ENCODE measurements at places on chromosomes 13 and 19.

- no peak for DNase-seq
These were observed at the start of gene IGFLR1 for GRCh38 chr19:35742121-35742724. TSS of gene IGFLR1 (minus strand) at chr19:35742452. CDS start at chr19:35741180, 1,272 bp downstream.

- no peak for DNase-seq
These were observed 112.3 kb downstream of the SLC7A1 start for GRCh38 chr13:29483211-29483610.

DNA sequence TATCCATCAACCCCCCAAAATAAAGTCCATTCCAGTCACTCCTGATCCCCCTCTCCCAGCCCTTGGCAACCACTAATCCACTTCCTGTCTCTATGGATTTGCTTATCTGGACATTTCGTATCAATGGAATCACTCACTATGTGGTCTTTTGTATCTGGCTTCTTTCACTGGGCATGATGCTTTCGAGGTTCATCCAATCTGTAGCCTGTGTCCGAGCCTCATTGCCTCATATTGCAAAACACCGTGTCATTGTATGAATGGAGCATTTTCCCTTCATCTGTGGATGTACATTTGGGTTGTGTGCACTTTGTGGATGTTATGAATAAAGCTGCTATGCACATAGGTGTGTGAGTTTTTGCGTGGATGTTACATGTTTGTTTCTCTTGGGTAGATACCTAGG is 1.4 kb upstream of the FZR1 start:
- DNase-seq = no peak

DNA sequence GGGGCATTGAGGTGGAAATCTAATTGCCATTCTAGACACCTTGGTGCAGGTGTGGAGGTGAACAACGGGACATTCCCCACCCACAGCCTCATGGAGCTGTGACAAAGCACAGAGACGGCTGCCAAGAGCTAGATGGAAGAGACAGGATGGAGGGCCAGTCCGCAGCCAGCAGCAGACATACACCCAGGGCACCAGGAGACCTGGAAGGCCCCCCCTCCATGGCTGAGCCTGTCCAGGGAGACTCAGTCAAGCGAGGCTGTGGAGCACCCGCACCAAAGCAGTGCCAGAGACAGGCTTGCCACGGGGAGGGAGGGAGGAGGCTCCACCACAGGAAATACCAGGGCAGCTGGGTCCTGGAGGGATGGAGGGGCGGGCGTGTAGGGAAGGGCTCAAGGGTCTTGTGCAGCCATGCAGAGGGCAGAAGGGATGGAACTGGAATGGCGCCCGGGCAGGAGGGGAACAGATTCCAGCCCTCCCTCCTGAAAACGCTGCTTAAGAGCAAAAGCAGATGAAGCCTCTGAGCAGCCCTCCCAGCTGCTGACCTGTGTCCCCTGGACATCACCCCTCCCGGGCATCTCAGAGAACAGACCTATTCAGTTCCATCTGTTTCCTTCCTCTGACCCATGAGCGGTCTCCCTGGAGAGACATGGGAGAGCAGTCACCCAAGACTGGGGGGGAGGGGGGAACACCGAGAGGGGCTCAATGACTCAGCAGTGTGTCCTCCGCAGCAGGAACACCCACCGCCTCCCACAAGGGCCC is 14.4 kb downstream of the EPS15L1 start:
- DNase-seq = peak; percentile 47

- DNase-seq = no peak
These were observed 83.0 kb upstream of the UBL3 start for GRCh38 chr13:29933401-29933800.

DNA sequence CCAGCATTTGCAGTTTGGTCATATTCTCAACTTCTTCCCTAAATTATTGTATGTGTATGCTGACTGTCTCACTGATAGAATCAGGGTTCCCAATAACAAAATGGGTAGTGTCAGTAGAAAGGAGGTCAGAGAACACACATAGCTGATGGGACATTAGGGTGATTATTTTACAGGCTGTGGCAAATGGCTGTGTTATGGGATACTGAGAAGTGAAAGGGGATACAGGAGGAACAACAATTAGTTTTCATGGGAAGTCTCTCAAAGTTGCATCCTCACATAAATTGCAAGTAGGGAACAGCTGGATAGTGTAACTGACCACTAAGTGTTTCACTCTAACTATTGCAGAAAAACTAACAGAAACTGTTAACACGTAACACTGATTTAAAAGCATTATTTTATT is 1199.3 kb downstream of the PCDH17 start:
- no peak for DNase-seq

DNA sequence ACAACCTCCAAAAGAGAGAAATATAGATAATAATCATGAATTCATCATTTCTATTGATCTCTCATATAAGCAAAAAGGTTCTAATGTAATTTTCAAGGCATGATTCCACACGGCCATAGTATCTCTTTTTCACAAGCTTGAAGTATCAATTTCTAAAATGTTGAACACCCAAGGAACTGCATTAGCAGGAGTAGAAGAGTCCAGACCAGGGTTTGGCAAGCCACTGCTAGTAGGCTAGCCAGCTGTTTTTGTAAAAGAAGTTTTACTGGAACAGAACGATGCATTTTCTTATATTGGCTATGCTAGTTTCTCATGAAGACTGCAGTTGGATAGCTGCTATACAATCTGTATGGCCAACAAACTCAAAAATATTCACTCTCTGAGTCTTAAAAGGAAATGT is 481.5 kb upstream of the MIR17HG start:
- no peak for DNase-seq

GRCh38 chr19:30696514-30696913 is 324.3 kb downstream of the ZNF536 start:
- DNase-seq = peak; percentile 85

- no peak for DNase-seq
These were observed 9.8 kb downstream of the PARP4 start for GRCh38 chr13:24502533-24503378.

DNA sequence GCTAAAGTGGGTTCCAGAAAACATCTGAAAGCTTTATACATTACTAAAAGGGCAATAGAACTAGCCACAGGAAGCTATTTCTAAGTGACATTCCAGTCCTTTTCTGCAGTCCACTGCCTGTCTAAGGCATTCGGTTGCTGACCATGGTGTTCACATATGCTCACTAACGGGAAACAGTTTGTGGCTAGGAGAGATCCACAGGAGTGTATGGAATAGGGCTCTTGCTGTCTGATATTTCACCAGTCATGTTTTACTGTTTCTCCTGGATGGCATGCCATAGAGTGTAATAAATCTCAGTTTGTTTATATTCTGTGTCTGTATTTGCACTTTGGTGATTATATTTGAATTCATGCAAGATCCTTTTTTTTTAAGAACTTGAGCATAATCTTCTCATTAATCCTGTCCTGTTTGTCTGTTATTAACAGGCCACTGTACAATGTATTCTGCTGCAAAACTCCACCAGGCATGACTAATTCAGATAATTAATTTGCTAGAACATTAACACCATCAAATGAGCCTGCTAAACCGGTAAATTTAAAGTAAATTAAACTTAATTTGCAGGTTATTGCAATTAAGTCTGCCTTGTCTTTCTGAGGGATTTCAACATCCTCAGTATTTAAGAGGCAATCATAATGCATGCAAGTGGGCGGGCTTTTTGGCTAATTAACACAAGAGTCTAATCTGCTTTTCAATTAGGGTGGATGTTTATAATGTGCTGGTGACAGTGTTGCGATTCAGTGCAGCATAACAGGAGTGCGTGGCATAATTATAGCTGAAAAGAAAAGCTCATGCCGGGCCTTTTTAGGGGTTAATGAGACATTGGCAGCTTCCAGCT is 201.3 kb downstream of the POU4F1 start:
- DNase-seq = peak; percentile 14

DNA sequence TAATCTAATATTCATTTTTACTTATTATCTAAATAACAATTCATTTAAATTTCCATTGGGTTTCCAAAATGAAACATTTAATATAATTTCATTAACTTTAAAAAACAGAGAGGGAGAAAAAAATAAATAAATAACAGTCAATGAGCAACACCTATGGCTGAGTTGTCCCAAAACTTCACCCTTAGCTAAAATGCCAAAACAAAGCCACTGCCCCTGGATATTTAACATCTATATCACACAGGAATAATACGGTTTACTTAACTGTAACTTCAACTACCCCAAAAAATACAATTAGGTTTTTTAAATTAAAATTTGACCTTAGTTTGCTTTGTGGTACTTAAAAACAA is 541 bp downstream of the ELF1 start:
- DNase-seq = no peak

GRCh38 chr19:20171285-20171684 is 4.3 kb downstream of the ZNF486 start:
- DNase-seq = no peak

- DNase-seq = no peak
These were observed 2.1 kb downstream of the SARS2 start for GRCh38 chr19:38928391-38929001.

DNA sequence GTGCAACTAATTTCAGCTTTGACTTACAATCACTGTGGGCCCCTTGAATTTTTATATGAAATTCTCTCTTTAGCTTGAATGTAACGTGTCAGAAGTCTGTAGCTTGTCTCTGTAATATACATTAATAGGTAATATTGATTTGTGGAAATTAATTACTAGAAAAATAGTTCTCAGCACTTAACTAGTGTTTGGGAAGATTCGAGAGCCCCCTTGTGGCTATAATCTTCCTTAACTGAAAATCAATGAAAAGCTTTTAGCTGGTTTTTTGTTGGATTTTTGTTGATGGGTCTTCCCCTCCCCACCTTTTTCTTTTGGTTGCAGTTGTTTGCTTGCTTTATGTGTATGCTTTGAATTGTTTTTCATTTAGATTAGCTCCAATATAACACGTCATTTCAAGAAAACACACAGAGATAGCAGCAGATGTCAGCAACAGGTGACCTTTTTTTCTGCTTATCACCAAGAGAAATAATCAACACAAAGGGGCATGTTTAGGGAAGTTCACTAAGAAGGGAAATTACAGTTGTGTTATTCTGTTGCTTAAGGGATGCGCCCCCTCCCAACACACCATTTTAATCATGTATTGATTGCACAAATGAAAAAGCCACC is 176.8 kb downstream of the OXGR1 start:
- DNase-seq = peak; percentile 73

- no peak for DNase-seq
These were observed 13.6 kb downstream of the HNRNPM start for GRCh38 chr19:8458380-8458779.

DNA sequence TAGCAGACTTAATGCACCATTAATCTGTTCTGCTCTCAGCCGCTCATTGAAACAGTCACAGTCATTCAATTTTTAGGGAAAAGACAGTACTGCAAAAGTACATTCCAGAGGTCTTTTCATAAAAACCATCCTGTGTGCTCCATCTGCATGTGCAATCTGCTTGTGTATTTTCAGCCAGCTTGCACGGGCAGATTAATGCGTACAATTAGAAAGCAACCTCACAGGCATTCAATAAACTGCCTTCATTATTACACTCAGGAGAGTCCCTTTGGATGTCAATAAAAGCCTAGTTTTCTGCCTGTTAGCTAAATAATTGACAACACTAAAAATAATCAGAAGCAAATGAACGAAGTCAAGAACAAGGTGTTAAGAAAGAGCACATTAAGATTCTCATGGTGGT is 41.9 kb downstream of the EPSTI1 start:
- DNase-seq = no peak

DNA sequence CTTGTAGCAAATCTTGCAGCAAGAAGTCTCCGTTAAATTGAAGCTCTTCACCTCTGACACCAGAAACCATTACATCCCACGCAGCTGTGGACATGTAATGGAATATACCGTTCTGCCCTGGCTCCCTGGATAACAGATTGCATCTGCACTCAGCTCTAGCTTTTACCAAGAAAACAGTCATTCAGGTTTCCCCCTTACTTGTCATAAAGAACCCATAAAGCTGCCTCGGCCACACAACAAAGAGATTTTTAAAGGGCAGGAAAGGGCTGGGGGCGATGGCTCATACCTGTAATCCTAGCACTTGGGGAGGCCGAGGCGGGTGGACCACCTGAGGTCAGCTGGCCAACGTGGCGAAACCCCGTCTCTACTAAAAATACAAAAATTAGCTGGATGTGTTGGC is 127.6 kb upstream of the RFC3 start:
- DNase-seq = no peak

GRCh38 chr13:29746148-29746677 is 104.2 kb downstream of the UBL3 start:
- no peak for DNase-seq

DNA sequence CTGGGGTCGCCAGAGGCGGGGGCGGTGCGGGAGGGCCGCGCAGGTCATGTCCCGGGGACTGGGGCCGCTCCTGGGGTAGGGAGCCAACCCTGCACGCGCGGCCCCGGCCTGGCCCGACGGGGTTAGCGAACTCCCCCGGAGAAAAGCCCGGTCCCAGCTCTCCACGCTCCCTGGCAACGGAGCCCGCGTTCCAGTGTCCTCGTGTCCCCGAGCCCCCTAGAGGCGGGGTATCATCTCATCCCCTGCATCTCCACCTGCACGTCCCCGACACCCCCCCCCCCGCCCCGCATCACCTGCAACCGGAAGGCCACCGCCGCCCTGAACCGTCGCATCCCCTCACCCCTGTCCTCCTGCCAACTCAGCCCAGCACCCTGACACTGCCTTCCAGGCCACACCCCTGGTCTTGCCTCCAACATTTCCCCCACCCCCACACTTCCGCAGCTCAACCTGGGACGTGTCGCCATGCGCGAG is 2.7 kb downstream of the WDR88 start:
- peak; percentile 71 for DNase-seq

DNA sequence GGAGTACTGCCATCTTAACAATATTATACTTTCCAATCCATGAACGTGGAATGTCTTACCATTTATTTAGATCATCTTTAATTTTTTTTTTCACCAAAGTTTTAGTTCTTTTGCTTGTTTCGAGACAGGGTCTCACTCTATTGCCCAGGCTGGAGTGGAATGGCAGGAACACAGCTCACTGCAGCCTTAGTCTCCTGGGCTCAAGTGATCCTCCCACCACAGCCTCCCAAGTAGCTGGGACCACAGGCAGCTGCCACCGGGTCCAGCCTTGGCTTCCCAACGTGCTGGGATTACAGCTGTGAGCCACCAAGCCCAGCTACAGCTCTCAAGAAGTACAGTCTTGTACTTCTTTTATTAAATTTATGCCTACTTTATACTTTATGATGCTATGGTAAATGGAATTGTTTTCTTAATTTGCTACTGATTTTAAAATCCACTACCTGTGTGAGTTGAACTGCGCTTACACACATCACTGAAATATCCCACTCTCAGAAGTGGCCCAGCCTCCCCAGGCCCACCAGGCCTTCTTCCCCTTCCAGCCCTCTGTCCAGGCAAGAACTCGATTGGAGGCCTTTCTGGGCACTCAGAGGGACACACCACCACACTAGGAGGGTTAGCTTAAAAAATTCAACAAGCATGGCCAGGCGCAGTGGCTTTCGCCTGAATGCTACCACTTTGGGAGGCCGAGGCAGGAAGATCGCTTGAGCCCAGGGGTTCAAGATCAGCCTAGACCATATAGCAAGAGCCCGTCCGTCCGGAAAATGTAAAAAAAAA is 1.0 kb upstream of the PGLS start:
- no peak for DNase-seq

GRCh38 chr13:25881971-25882451 is 169.8 kb downstream of the SHISA2 start:
- DNase-seq = peak; percentile 78

- DNase-seq = no peak
These were observed 117.9 kb downstream of the EFNB2 start for GRCh38 chr13:106417467-106418110.

Data from GM23338 (cell line).